Astrocyte (in vitro differentiated cells and primary cell): ENCODE measurements at places on chromosomes 4 and X.
A peak's percentile ranks its signal among the peaks of the same experiment; 100 is the strongest.

DNA sequence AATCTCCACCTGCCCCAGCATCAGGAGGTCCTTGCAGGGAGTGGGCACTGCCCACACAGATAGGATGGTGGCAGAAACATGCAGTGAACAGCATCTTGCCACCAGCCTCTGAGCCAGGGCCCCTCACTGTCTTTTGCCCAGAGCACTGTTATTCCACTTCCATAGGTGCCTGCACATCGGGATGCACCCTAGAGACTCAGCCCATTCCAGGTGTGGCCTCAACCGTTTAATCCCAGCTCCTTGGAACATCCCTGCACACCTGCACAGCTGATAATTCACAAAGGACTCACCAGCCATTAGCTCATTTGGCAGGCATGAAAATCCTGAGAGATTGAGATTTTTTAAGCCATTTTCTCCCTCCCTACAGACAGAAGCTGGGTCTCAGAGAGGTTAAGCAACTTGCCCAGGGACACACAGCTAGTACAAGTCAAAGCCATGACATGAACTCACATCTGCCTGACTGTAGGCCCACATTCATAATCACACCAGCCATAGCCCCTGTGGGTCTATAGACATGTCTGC lies 116.3 kb downstream of the EFNB1 start:
- no peak for DNase-seq

DNA sequence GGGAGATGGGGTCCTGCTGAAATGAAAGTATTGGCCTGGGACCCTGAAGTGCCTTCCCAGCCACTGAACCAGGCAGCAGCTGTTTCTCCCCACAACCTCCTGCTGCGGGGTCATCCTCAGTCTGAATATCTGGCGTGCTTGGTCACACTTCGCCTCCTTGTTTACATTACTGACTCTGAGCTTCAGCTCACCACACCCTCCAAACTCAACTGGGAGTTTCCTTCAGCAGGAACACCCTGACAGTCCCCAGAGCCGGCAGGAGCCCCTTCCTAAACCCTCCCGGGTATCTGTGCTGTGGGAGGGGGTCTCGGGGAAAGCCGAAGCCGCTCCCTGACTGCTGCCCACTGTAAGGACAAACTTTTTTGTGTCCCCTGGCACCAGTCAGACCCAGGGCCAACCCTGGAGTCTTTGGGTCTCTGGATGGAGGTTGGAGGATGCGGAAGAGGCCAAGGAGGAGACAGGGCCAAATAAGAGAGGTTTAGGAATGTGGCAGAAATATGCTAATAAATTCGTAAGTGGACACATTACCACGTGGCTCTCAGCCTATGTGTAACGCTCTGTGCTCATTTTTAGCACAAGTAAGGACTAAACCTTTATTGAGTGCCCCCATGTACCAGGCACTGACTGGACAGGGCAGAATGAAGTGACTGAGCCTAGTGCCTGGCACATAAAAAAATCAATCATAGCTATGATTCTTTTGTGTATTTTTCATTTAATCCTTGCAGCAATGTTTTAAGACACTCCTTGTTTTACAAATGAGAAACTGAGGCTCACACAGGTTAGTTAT lies 20.7 kb downstream of the FHDC1 start:
- DNase-seq: peak; percentile 59

GRCh38 chrX:40174854-40175510 lies 77.2 kb upstream of the BCOR start:
- peak; percentile 44 for DNase-seq

DNA sequence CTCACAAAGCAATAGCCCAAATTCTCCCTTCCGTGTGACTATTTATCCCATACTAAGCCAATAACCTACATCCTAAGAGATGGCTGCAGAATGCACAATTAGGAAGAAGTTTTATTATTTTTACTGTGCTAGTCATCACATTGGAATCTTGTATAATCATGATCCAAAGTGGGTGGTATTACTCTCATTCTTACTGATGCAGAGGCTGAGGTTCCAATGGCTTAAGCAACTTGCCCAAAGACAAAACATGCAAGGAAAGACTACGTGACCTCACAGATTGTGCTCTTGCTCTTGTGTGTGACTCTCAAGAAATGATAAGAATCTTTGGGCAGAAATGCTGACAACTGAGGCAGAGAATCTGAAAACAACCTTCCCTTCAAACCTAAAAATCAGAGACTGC lies 212.2 kb downstream of the LDB2 start:
- DNase-seq: peak; percentile 98

DNA sequence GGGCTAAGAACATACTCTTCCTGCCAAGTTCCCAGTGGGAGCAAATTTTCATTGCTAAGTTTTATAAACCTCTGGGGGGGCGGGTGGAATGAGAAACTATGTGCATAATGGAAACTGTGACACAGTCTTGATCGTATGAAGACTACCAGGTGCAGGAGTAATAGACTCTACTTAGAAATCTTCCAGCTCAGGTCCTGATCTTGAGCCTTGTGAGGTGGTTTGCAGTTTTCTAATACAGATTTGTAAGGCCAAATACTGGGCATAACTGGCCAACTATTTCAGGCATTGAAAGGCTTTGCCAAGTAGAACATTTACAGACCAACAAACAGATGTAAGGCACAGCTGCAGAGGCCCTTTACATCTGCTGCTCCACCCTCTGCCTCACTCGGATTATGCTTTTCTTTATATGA lies 89.7 kb upstream of the CBR4 start:
- DNase-seq: peak; percentile 79

DNA sequence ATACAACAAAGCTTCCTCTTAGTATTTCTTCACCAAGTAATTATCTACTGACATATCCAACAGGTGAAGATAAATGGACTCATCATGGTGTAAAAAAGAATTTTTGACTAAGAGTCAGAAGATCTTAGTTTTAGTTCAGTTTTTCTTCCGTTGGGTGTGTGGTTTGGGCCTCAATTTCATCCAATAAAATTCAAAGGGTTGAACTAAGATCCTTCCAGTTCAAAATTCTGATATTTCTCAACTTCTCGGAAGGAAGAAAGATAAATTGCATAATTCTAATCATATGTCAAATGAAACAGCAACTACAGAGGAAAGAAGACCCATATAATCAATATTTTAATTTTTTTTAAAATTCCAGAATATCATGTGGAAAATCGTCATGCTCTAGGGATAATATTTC lies 192.7 kb downstream of the SPRY1 start:
- no peak for DNase-seq

GRCh38 chrX:109036624-109037023 lies 300.3 kb upstream of the IRS4 start:
- DNase-seq: no peak

DNA sequence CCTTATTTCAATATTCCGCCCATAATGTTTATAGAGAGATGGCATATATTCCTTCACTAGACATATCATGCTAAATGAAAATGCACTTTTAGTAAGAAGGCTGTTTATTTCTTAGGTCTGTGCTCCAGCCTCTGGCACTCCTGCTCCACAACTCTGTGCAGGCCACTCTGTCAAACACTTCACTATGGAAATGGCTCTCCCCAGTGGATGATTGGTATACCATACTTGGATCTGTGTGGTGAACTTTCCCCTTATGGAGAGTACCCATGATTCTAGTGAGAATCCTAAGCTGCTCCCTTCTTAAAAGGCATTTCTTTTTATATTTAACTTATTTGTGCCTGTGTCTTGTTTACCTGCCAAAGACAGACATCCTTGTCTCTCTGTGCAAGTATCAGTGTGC lies 480.1 kb upstream of the GALNT7 start:
- DNase-seq: no peak

DNA sequence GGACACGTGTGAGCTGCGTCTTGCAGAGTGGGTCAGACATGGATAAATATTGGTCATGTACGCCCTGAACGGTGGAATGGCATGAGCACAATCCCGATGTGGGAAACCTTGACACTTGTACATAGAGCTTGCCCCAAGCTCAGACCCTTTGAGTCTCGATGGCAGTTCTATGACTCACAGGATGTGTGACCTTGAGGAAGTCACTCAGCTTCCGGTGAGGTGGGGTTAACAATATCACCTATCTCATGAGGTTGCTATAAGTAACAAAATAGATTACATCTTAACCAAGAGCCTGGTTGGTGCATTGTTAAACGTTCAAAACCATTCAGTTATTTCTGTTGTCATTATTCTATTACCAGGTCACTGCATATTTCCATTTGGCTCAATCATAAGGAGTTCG lies 109.1 kb upstream of the TBL1X start:
- DNase-seq: no peak

GRCh38 chrX:152637649-152638442 lies at the start of gene GABRQ:
GABRQ (plus strand) TSS chrX:152637895; CDS start chrX:152638203, 308 bp downstream.
- DNase-seq: peak; percentile 36

DNA sequence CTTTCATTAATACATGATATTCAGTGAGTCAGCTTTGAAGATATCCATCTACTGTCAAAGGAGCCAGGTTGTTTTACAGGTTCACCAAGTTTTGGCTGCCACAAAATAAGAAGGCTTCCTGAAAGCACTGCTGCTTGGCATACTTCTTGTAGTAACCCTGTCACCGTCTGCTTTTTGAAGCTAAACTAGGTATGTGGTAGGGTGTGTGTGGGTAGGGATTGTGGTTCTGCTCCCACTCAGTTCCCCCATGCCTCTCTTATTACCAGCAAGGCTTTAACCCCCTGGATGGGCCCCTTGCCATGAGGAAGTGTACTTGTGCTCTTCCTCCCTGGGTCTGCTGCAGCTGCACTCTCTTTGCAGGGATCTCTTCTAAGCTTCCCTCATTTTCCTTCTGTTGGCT lies 191.2 kb downstream of the BANK1 start:
- DNase-seq: peak; percentile 36

DNA sequence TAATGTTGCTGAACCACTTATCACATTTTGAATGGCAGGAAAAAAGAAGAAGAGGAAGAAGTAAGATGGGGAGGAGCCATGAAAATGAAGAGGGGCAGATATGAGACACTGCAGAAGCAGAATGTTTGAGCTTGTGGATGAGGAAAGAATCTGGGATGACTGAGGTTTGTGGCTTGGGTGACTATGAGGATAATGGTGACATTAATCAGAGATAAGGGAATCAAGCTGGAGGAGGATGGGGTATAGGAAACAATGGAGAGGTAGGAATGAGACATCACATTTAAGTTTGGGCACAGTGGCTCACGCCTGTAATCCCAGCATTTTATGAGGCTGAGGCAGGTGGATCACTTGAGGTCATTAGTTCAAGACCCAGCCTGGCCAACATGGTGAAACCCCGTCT lies 19.1 kb upstream of the PHF8 start:
- peak; percentile 7 for DNase-seq
